ENCODE measurements at places on chromosomes 2 and 18.

DNA sequence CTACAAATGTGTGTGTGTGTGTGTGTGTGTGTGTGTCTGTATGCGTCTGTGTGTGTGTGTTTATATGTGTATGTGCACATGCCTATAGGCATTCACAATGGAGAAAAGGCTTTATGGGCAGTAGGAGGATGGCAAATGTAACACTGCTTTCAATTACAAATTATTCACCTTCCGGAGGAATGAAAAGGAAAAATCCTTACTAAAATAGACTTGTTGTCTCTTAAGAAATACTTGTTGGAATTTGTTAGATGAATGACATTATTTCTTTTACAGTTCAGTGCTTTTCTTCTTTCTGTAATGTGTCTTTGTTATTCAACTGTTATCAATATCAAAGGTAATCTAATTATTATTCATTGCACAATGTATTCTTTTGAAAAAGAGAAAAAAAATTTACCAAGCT lies 874.3 kb downstream of the ERBB4 start:
- DNase-seq: no peak

GRCh38 chr2:70431716-70432347 lies 121.8 kb downstream of the TGFA start:
- DNase-seq: no peak

- DNase-seq: peak; percentile 80
Observed at GRCh38 chr2:231557571-231558217, 27.4 kb upstream of the NMUR1 start.

GRCh38 chr18:76979111-76979751 lies 153.4 kb downstream of the MBP start:
- no peak for DNase-seq

GRCh38 chr18:12317664-12318333 lies 9.8 kb downstream of the TUBB6 start:
- no peak for DNase-seq

GRCh38 chr18:46771141-46771540 lies 14.3 kb upstream of the ST8SIA5 start:
- DNase-seq: no peak
